Activated naive CD8-positive, alpha-beta T cell treated with anti-CD3 and anti-CD28 coated beads for 36 hours (primary cell): ENCODE measurements at places on chromosomes 4 and X. TPM values are rescaled to one million over a fixed set of nuclear protein-coding genes. Genes with fewer than 3 reads are reported as not detected.

TMPRSS11F gene
- total RNA-seq = not detected

NLGN3 gene
- 0.41 TPM for total RNA-seq

ANTXR2 gene
- 1.5 TPM for total RNA-seq

- H3K27me3 ChIP-seq = no peaks in the 10 kb centered on the region
- no peaks in the 10 kb centered on the region for H3K36me3 ChIP-seq
- no peak for DNase-seq
- H3K4me3 ChIP-seq = no peak overlapping the region
- H3K4me1 ChIP-seq = no peaks in the 10 kb centered on the region
Observed at GRCh38 chr4:68948044-68948743, 3.4 kb downstream of the UGT2A3 start.

- H3K4me3 ChIP-seq = no peak overlapping the region
- no peaks in the 10 kb centered on the region for H3K36me3 ChIP-seq
- H3K27ac ChIP-seq = no peak overlapping the region
- DNase-seq = no peak
Observed at GRCh38 chrX:149145845-149146285, 359.2 kb downstream of the IDS start.

DNA sequence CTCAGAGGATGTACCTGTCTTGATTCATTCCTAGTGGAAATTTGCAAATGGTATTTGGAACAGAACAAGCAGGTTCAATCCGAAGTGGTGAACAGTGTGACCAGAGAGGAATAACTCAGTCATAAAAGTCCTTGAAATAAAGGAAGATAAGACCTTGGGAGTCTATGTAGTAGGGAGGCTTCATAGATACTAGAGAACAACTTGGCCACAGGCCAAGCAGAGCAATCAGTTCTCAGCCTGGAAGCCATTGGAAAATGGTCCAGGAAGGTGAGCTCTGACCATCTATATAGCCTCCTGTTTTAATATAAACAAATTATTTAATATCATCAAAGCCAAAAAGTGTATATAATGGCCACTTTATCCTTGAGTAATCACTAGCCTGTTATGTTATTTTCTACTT, 11.3 kb downstream of the TXK start:
- H3K27me3 ChIP-seq = no peaks in the 10 kb centered on the region
- no peak overlapping the region for H3K4me3 ChIP-seq
- H3K27ac ChIP-seq = no peak overlapping the region

DNA sequence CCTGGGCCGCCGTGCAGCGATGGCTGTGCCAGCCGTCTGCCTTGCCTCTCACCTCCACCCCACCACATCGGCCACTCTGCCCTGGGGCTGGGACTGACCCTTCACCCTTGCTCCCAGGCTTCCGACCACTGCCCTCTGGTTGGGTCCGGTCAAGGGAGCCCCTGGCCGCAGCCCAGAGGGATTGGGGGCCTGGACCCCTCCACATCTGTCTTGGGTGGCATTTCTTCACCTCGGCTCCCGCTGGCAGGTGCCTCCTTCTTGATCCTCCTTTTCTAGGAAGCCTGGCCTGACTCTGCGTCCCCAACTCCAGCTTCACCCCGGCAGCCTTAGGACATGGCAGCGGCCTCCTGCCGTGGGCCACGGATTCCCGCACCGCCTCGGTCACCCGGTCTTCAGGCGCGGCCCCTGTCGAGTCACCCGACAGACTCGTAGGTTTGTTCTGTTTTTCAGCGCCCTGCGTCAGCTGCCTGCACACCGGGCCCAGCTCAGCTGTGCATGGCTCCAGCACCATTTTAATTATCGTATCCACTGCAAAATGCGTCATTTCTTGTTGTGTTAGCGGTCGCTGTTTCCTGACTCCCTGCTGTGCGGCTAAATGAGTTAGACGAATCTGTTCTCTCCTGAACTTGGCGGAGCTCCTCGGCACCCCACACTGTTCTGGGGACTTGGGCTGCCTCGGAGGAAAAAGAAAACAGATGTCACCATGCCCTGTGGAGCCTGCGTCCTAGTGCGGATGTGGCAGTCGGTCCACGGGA, 124.0 kb downstream of the FAM53A start:
- no peaks in the 10 kb centered on the region for H3K4me1 ChIP-seq
- H3K4me3 ChIP-seq = no peak overlapping the region
- peaks cover 15% of the 10 kb centered on the region for H3K27me3 ChIP-seq
- H3K27ac ChIP-seq = no peak overlapping the region
